CD8-positive, alpha-beta memory T cell (primary cell): ENCODE measurements at places on chromosomes 6 and 20. TPM values are rescaled to one million over a fixed set of nuclear protein-coding genes. Genes with fewer than 3 reads are reported as not detected.

Gene ZKSCAN3
- 3.0 TPM for total RNA-seq

Gene UBD
- total RNA-seq: 2.6 TPM

Gene OCSTAMP
- not detected for total RNA-seq

DNA sequence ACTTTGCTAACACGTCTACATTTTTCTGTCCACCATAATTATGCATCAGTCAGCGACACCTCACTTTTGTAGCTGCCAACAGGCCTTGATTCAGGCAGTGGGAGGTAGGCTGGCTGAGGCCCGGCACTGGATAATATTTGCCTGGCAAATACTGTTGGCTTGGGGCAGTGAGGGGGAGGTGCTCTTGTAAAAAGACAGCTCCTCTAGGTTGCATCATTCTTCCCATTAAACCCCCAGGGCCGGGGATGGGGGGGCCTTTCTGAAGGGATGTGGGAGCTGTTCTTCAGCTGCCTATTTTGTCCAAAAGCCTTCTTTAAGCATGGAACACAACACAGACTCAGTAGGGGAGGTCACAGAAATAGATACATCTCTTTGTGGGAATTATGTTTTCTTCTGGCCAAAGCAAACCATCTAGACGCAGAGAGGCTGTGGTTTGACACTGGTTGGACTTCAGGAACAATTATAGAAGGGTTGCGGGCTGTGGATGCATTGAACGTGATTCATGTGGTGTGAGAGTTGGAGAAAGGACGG is 338.3 kb upstream of the NT5E start:
- DNase-seq: no peak

GRCh38 chr6:1821164-1821512 is 211.4 kb downstream of the FOXC1 start:
- no peak for DNase-seq
